ENCODE measurements at places on chromosomes 1 and 21.

DNA sequence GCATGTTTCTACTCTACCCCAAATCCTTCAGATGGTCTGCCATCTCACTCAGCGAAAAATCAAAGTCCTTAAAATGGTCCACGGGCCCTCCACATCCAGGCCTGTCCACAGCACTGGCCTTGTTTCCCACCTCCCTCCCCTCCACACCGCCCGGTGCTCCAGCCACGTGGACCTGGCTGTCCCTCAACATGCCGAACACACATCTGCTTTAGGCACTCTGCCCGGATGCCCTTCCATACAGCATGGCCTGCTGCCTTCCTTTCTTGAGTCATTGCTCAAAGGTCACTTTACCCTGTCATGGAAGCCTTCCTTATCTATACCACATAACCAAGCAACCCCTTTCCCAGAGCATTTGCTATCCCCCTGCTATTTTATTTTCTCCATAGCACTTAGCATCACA is 143.0 kb downstream of the DNM3 start:
- DNase-seq = no peak

- peak; percentile 64 for DNase-seq
These were observed 31.5 kb downstream of the WNT2B start for GRCh38 chr1:112540226-112540794.

DNA sequence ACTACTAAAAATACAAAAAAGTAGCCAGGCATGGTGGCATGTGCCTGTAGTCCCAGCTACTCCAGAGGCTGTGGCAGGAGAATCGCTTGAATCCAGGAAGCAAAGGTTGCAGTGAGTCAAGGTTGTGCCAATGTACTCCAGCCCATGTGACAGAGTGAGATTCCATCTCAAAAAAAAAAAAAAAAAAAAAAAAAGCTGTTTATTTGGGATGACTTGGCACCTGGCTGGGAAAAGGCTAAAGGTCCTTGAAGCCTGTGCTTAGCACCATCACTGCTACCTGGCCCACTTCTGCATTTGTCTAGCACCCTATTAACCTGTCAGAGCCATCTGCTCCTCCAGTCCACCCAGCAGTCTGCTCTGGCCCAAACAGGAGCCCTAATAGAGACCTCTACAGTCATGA is 25.0 kb downstream of the PRDX6 start:
- no peak for DNase-seq

DNA sequence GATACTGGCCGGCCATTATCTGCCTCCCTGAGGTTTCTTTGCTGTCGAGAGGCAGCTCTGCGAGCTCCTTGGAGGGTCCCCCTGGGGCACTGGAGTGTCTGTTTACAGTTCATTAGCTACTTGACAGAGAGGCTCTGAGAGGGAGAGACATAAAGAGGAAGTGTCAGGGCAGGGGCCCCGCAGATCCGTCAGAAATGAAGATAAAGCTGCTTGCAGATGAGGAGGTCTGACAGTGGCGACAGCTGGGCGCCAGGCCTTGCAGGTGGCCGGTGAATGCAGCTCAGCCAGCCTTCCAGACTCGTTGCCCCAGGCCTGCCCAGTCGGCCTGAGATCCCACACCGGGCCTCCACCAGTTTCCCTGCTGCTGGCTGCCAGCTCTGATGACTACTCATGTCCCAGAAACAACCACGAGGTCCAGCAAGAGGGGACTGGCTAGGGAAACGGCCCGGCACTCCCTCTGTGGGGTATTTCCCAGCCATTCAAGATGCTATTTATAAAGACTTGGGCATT is 84.7 kb downstream of the DISP3 start:
- no peak for DNase-seq

DNA sequence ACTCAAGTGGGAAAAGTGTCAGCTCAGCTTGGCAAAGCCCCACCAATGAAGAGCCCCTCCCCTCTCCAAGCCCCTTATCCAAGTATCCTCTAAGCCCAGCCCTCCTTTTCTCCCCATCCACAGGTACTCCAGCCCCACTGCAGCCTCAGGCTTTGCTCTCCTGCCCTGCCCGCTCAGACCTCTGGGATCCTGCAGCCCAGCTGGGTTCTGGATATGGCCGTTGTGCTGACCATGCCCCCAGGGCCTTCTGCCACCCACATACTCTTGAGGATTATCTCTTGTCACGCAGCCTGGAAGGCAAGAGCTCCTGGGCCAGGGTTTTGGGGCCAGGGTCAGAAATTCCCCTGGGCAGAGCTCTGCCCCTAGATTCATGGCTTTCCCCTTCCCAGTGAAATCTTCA is 4.7 kb downstream of the SHISA4 start:
- DNase-seq = no peak

DNA sequence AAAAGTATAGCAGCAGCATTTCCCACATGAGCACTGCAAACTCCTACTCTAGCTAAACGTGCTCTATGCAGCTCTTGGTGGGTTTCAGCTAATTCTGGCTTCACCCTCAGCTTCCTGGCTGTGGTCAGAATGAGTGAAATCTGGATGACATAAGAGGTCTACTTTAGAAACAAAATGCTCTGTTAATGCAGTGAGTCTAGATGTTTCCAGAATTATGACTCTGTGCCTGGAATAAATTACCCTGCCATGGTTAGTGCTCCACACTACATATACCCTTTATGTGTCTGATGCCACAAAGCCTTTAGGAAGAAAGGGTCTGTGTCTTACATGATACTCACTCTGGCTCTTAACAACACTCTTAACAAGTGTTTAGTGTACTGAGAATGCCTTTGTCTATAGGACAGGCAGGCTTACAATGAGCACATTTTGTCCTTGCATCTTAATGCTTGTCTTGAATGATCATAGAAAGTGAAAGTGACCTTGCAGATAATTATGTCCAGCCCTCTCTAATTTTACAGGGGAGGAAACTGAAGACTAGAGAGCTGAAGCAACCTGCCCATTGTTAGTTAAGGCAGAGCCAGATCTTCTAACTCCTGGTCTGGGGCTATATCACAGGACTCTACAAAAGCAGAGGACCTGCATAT is 9.2 kb downstream of the S100A10 start:
- DNase-seq = no peak

GRCh38 chr1:16006010-16006409 is 2.0 kb downstream of the SRARP start:
- no peak for DNase-seq

- DNase-seq = no peak
These were observed 177.2 kb downstream of the SMYD3 start for GRCh38 chr1:246329900-246330299.

GRCh38 chr1:89085781-89086180 is 20.8 kb upstream of the GBP1 start:
- DNase-seq = peak; percentile 69

- peak; percentile 40 for DNase-seq
These were observed 115.8 kb upstream of the PBX1 start for GRCh38 chr1:164443166-164443565.

GRCh38 chr1:100931716-100932115 is 35.8 kb downstream of the SLC30A7 start:
- no peak for DNase-seq

GRCh38 chr1:197198911-197199310 is 52.4 kb upstream of the ASPM start:
- DNase-seq = no peak

GRCh38 chr1:150106341-150106740 is 38.8 kb downstream of the VPS45 start:
- no peak for DNase-seq

- DNase-seq = no peak
These were observed 4.2 kb upstream of the PRXL2B start for GRCh38 chr1:2582391-2582790.

GRCh38 chr1:156136970-156137483 is 16.4 kb upstream of the SEMA4A start:
- no peak for DNase-seq

GRCh38 chr21:37958537-37958936 is 42.3 kb upstream of the KCNJ6 start:
- no peak for DNase-seq

GRCh38 chr1:143720087-143721023 is 251.4 kb downstream of the FAM72C start:
- no peak for DNase-seq
